Left lung (tissue), 14 donors: ENCODE measurements at places on chromosomes 2 and 18. TPM values are rescaled to one million over a fixed set of nuclear protein-coding genes. Genes with fewer than 3 reads are reported as not detected.

- no peak for DNase-seq
- H3K4me1 ChIP-seq = no peaks in the 10 kb centered on the region
- H3K27ac ChIP-seq = no peak overlapping the region
- no peaks in the 10 kb centered on the region for H3K27me3 ChIP-seq
These were observed 745.6 kb upstream of the RAB6C start for GRCh38 chr2:129233751-129234406.

- no peak overlapping the region for H3K27ac ChIP-seq
- no peaks in the 10 kb centered on the region for H3K27me3 ChIP-seq
- DNase-seq = no peak
- no peaks in the 10 kb centered on the region for H3K36me3 ChIP-seq
- peaks cover 4% of the 10 kb centered on the region for H3K4me1 ChIP-seq
- no peak overlapping the region for H3K4me3 ChIP-seq
These were observed 25.2 kb downstream of the AAK1 start for GRCh38 chr2:69618362-69618761.

GRCh38 chr2:109497463-109497862 lies 116.3 kb downstream of the SEPTIN10 start:
- no peak overlapping the region for H3K27ac ChIP-seq
- no peaks in the 10 kb centered on the region for H3K27me3 ChIP-seq
- peaks cover 15% of the 10 kb centered on the region for H3K4me1 ChIP-seq
- DNase-seq = no peak
- H3K4me3 ChIP-seq = no peak overlapping the region
- H3K36me3 ChIP-seq = peaks cover 12% of the 10 kb centered on the region

Gene IMPA2
- polyA plus RNA-seq = 82.6 TPM

Gene MYO5B
- 9.2 TPM for polyA plus RNA-seq

DNA sequence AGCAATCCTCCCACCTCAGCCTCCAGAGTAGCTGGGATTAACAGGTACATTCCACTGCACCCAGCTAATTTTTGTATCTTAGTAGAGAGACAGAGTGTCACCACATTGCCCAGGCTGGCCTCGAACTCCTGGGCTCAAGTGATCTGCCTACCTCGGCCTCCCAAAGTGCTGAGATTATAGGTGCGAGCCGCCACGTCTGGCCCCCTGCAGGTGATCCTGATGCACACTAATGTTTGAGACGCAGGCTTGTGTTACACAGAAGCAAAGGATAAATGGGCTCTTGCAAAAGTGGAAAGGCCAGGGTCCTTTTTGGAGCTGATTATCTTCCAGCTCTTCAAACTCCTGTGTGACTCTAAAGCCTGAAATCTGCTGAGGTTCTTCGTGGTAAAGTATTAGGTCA lies 84.2 kb downstream of the TGFA start:
- no peaks in the 10 kb centered on the region for H3K27me3 ChIP-seq
- H3K27ac ChIP-seq = no peak overlapping the region
- no peak for DNase-seq
- peaks cover 27% of the 10 kb centered on the region for H3K4me1 ChIP-seq

DNA sequence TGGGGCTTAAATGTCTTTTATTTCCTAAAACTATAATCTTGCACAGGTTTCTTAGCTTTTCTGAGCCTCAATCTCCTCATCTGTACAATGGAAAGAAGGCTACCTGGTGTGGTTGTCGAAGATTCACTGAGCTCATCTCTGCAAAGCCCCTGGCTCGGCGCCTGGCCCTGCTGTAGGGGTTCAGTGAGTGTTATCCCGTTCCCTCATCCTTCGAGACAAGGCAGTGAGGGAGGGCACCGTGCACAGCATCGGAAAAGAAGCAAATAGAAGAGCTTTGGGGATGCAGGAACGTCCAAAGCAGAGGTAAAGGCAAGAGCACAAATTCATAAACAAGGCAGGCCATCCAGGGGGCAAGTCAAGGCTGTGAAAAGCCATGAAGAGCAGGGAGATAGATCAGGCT lies 41.2 kb upstream of the ATG16L1 start:
- H3K27me3 ChIP-seq = no peaks in the 10 kb centered on the region
- no peak for DNase-seq
- no peak overlapping the region for H3K4me3 ChIP-seq
- H3K4me1 ChIP-seq = peaks cover 8% of the 10 kb centered on the region
- H3K27ac ChIP-seq = no peak overlapping the region
- no peaks in the 10 kb centered on the region for H3K36me3 ChIP-seq

Gene SPRED2
- polyA plus RNA-seq = 39.8 TPM

Gene MFSD2B
- polyA plus RNA-seq = 4.5 TPM

GRCh38 chr2:20620696-20621365 lies 30.1 kb downstream of the HS1BP3 start:
- no peak overlapping the region for H3K27ac ChIP-seq
- H3K4me3 ChIP-seq = no peak overlapping the region
- peaks cover 61% of the 10 kb centered on the region for H3K36me3 ChIP-seq
- no peaks in the 10 kb centered on the region for H3K27me3 ChIP-seq
- DNase-seq = peak; percentile 20

GRCh38 chr2:216683846-216684245 lies 11.5 kb downstream of the IGFBP5 start:
- no peak overlapping the region for H3K27ac ChIP-seq
- H3K27me3 ChIP-seq = no peaks in the 10 kb centered on the region
- no peak overlapping the region for H3K4me3 ChIP-seq

Gene QPCT
- 8.9 TPM for polyA plus RNA-seq

DNA sequence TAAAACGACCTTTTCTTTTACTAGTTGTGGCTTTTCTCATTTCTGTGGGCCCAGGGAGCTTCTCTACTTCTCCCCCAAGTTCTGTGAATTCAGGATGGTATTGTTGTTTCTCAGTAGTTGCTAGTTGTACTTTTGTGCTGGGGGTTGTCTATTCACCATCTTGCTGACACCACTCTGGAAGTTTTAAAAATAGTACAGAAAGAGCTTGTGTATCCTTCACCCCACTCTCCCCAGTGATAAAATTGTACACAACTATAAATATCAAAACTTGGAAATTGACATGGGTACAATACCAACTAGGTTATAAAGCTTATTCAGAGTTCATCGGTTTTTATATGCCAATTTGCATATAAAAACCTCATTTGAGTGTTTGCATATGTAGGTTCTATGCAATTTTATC lies 45.3 kb upstream of the REEP1 start:
- H3K27ac ChIP-seq = no peak overlapping the region
- H3K4me3 ChIP-seq = no peak overlapping the region
- DNase-seq = no peak

Gene CTAGE1
- not detected for polyA plus RNA-seq

- DNase-seq = no peak
- no peaks in the 10 kb centered on the region for H3K36me3 ChIP-seq
- H3K27me3 ChIP-seq = no peaks in the 10 kb centered on the region
- no peak overlapping the region for H3K27ac ChIP-seq
- peaks cover 16% of the 10 kb centered on the region for H3K4me1 ChIP-seq
- H3K4me3 ChIP-seq = no peak overlapping the region
These were observed 116.0 kb downstream of the SETBP1 start for GRCh38 chr18:44796429-44797428.

Gene REG1B
- not detected for polyA plus RNA-seq

- no peaks in the 10 kb centered on the region for H3K27me3 ChIP-seq
- H3K36me3 ChIP-seq = peaks cover 13% of the 10 kb centered on the region
- no peak for DNase-seq
- no peaks in the 10 kb centered on the region for H3K4me1 ChIP-seq
These were observed 11.5 kb downstream of the DNMT3A start for GRCh38 chr2:25330273-25330672.

Gene GKN2
- polyA plus RNA-seq = 1.5 TPM

DNA sequence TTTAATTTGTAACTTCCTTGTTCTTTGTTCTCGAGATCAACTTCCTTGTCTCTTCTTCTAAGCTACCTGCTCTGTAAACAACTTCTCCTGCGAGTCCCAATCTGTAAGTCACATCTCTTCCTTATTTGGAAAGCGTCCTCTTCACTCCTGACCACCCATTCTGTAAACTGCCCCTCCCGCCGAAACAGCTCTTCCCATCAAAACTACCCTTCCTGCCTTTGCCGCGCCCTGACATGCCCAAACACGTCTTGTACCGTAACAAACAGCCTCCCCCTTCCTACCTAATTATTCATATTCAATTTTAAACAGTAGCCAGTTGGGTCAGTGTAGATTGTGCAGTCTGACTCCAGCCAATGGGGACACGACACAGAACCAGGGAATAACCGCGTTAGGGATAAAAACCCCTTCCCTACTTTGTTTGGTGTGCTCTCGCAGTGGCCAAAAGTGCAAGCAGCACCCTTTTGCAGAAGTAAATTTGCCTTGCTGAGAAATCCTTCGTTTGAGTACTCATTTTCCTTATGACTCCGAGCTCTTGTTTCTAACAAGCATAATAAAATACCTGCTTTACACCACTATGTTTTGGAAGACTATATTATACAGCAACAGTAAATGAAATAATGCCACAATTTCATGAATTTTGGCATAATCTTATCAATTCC lies 39.8 kb downstream of the PIAS2 start:
- no peak overlapping the region for H3K4me3 ChIP-seq
- DNase-seq = no peak
- no peak overlapping the region for H3K27ac ChIP-seq

Gene AMMECR1L
- 24.8 TPM for polyA plus RNA-seq
